ENCODE measurements at places on chromosomes 1 and 21. TPM values are rescaled to one million over a fixed set of nuclear protein-coding genes. Genes with fewer than 3 reads are reported as not detected.

The MYOC gene
- total RNA-seq = not detected

The C1orf87 gene
- total RNA-seq = not detected

The CD1E gene
- not detected for total RNA-seq

The DIO1 gene
- not detected for total RNA-seq

The HOOK1 gene
- total RNA-seq = not detected

The RBM11 gene
- total RNA-seq = not detected

Data from GM23248 (cell line).